ENCODE measurements at places on chromosomes 6 and 20.

- no peak for DNase-seq
Measured at GRCh38 chr6:112005013-112005371, 48.9 kb upstream of the CCN6 start.

DNA sequence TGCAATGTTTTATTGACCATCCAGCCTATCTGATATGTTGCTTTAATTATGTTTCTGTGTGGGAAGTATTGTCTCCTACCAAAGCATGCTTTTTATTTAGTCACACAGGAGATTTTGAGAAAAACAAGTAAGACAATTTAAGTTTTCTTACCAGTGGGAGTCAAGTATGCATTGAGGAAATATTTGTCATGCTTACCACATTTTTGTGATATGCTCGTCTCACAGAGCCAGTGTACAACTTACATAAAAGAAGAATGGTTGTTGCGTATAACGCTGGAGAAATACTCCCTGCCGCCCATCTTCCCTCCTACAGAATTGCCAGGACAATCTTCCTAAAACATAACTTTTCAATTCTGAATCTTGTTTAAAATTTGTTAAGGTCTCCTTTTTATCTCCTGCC, 37.1 kb upstream of the FILIP1 start:
- no peak for DNase-seq

GRCh38 chr6:111388681-111389080, 94.3 kb downstream of the REV3L start:
- no peak for DNase-seq

- DNase-seq, result no peak
Measured at GRCh38 chr20:44036441-44036840, 121.8 kb downstream of the TOX2 start.

- DNase-seq, result no peak
Measured at GRCh38 chr6:22651731-22652130, 82.4 kb downstream of the HDGFL1 start.

GRCh38 chr20:3121271-3121911, 36.9 kb upstream of the AVP start:
- DNase-seq, result no peak

DNA sequence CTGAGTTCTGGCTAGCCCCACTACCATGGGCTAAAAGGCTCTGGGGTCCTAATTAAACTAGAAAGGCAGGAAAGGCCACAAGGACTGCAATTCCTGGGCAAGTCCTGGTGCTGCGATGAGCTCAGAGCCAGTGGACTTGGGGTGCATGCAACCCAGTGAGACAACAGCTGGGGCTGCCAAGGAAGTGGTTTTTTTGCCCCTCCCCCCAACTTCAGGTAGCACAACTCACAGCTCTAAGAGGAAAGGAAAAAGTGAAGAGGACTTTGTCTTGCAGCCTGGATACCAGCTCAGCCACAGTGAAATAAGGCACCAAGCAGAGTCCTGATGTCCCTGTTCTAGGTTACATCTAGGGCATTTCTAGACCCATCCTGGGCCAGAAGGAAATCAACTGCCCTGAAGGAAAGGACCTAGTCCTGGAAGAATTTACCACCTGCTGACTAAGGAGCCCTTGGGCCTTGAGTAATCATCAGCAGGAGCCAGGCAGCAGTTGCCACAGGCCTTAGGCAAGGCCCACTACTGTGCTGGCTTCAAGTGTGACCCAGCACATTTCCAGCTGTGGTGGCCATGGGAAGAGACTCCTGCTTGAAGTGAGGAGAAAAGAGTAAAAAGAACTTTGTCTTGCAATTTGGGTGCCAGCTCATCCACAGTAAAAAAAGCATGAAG, 358.4 kb downstream of the BTBD3 start:
- no peak for DNase-seq

GRCh38 chr20:62428002-62428372, 648 bp upstream of the RBBP8NL start:
- no peak for DNase-seq

Data from neuronal stem cell (in vitro differentiated cells).